ENCODE measurements at places on chromosomes 5 and 9.

GRCh38 chr5:173229382-173229959 lies 5.5 kb downstream of the NKX2-5 start:
- no peak for DNase-seq

DNA sequence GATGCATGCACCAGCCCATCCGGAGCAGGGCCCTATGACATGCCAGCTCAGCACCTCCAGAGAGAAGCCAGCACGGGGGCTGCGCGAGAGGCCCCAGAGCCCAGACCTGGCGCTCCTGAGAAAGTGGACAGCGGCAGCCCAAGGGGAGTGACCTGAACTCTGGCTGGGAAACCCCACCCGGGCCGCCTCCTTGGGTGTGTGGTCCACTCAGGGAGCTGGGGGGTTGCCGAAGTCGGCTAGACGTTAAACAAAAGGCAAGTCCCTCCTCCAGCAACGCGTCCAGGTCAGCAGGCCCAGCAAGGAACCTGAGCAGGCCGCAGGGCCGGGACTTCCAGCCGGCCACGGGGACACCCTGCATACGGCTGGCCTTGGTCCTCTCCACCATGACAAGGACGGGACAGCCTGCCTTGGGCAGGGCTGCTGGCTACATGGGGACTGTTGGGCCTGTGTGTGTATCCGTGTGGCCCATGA lies 35.7 kb downstream of the NACC2 start:
- peak; percentile 4 for DNase-seq

- peak; percentile 36 for DNase-seq
These were observed 6.1 kb downstream of the GAS1 start for GRCh38 chr9:86941197-86941596.

- peak; percentile 92 for DNase-seq
These were observed 69.3 kb downstream of the HSD17B3 start for GRCh38 chr9:96232539-96233241.

Data from muscle of leg (tissue), 16 donors.